GM13976 (cell line): ENCODE measurements at places on chromosomes 13 and 19.

- DNase-seq, result no peak
Measured at GRCh38 chr13:73429701-73430100, 370.9 kb downstream of the KLF5 start.

DNA sequence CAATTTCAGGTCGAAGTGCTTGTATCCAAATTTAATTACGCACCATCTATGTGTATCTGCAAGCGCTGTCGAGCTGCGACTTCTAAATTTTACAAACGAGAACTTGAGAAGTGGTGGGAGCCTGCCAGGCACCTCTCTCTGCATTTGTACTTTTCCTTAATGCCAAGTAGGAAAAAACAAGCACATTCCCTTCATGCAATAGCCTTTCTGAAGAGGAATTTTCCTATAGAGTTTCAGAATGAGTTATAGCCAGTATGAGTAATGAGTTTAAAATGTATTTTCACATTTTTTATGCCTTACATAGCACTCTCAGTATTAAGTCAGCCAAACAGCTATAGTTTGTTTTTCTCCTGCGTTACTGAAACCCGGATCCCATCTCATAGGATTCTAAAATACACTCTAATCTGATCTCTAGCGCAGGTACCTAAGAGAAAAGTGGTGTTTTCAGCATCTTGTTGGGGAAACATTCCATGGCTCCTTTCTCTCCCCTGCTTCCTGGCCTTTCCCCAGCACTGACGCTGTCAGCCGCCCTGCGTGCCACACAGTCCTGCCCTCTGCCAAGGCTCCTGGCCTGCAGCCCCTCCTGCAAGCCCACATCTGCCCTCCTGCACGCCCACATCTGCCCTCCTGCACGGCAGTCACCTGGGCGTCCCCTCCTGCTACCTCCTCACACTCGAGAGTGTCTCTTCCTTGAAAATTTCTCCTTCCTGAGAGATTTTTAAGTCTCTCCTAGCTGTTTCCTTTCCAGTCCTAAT lies 526.9 kb downstream of the MYO16 start:
- DNase-seq, result no peak

DNA sequence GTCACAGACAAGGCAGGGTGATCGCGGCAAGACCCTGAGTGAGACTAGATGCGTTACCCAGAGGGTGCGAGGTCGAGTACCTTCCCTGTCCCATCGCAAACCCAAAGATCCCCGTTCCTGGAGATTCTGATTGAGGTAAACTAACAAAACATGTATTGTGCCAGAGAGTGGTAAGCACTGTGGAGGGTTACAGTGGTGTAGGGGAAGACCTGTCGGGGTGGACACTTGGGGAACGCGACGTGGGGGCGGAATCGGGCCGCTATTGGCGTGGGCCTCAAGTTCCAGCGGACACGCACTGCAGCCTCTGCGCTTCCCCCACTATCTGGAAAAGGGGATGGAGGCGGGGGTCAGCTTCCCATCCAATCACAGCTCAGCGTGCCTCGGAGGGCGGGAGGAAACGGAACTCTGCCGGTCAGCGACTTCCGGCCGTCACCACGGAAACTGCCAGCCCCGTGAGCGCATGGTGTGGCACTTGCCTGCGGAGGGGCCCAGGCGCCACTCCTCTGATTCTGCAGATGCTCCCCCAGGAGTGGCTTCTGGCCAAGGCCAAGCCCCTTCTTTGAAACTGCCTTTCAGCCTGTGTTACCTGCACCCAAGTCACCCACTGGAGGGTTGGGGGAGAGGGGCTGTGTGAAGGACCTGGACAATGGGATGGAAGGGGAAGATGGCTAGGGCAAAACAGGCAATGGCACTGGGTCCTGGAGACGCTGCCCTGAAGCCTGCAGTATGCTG lies 1.0 kb upstream of the UBE2M start:
- peak; percentile 89 for DNase-seq

DNA sequence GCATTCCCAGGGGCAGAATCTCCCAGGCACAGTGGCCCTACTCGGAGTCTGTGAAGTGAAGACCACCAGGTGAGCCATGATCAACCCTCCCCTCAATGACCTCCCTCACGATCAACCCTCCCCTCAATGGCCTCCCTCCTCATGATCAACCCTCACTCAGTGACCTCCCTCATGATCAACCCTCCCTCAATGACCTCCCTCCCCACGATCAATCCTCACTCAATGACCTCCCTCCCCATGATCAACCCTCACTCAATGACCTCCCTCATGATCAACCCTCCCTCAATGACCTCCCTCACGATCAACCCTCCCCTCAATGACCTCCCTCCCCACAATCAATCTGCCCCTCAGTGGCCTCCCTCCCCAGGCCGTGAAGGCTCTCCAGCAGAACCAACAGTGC lies 32.1 kb downstream of the SBNO2 start:
- no peak for DNase-seq

GRCh38 chr13:46058268-46058667 lies 5.7 kb upstream of the ZC3H13 start:
- DNase-seq, result no peak

GRCh38 chr19:15028490-15028889 lies 20.8 kb upstream of the CASP14 start:
- DNase-seq, result no peak

DNA sequence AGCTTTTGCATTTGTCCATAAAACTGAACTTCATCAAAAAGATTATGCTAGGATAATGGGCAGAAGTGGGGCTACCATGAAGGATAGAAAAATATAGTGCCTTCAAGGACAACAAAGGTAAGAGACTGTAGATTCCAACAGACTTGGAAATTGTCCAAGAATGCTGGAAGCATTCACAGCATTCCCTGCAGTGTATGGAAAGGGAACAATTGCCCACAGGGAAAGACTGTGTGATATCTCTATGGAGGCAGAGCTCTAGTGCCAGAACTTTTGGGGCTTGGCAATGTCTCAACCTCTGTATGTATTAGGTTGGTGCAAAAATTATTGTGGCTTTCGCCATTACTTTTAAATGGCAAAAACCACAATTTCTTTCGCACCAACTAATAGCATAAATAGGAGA lies 1598.8 kb upstream of the MIR17HG start:
- DNase-seq, result no peak

GRCh38 chr19:6450166-6450565 lies 9.4 kb downstream of the SLC25A23 start:
- DNase-seq, result no peak

- DNase-seq, result no peak
Measured at GRCh38 chr19:42657556-42657955, 62.8 kb upstream of the CEACAM8 start.
